ENCODE measurements at places on chromosomes 2 and 18.

- DNase-seq, result no peak
Measured at GRCh38 chr2:202628646-202629198, 6.0 kb upstream of the FAM117B start.

DNA sequence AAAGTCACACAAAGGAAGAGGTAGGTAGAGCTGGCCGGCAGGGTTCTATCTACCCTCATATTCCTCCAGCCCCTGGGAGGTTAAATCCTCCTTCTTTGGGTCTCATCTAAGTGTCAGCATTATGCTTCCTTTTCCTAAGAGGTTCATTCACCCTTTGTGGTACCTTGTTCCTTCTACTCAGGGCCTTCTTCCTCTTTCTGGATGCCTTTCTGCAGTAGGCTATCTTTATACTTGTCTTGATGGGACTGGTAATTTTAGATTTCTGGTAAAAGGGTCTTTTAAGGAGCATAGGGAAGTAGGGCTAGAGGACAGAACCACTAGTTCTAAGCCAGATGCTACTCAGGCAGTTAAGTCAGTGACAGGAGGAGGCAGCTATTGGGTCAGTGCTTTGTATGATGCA is 13.7 kb upstream of the TNP1 start:
- DNase-seq, result no peak

- DNase-seq, result no peak
Measured at GRCh38 chr18:75854174-75854573, 426.7 kb upstream of the SMIM21 start.

GRCh38 chr2:236107536-236107935 is 60.6 kb downstream of the GBX2 start:
- DNase-seq, result no peak

GRCh38 chr2:214775971-214776370 is 33.5 kb downstream of the BARD1 start:
- DNase-seq, result no peak

DNA sequence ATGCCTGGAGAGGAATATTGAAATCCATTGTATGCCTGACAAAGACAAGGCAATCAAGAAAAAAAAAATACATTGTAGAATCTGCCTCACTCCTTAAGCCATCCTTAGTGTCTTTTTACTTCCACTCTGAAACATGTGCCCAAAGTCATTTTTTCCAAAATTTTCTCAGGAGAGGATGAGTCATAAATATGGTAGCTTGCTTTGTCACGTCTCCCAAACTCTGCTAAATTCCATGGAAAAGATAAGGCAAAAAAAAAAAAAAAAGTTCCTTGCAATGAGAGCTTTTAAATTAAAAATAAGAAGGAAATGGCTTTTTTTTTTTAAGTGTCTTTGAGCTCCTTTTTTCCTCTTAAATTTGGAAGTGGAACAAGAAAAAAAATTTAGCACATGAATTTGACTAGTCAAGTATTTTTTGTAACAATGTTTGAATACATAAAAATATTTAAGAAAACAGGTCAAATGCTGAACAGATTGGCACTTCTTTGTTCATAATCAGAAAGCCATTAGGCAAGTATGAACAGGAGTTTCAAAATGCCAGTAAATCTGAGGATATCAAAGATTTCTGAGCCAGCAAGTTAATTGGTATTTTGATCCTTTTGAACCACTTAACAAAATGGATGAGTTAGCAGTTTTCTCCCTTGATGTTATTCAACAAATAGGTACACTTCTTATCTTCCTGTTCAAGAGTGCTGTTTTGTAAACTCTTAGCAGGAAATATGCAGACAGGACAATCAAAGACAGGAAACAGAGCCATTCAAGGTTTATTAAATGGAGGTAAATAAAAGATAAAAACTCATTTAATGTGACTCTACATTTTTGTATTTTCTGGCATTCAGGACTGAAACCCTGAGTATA is 247.3 kb upstream of the SP5 start:
- no peak for DNase-seq

- no peak for DNase-seq
Measured at GRCh38 chr18:50696436-50696835, 123.4 kb downstream of the MRO start.

GRCh38 chr2:24432735-24433134 is 58.3 kb upstream of the NCOA1 start:
- no peak for DNase-seq

- no peak for DNase-seq
Measured at GRCh38 chr2:169609264-169609663, 25.1 kb downstream of the PPIG start.

Data from activated CD4-positive, alpha-beta memory T cell treated with anti-CD3 and anti-CD28 coated beads, Interleukin-2, amount 10 ng/mL, durations not matched to agents 7 days and 5 days (primary cell).